ENCODE measurements at places on chromosomes 4 and X. TPM values are rescaled to one million over a fixed set of nuclear protein-coding genes. Genes with fewer than 3 reads are reported as not detected.

- H3K27me3 ChIP-seq, result no peaks in the 10 kb centered on the region
- H3K4me1 ChIP-seq, result no peaks in the 10 kb centered on the region
- no peak for DNase-seq
- H3K27ac ChIP-seq, result no peak overlapping the region
- no peaks in the 10 kb centered on the region for H3K36me3 ChIP-seq
- H3K4me3 ChIP-seq, result no peak overlapping the region
These were observed 365.5 kb downstream of the GBA3 start for GRCh38 chr4:23058165-23058776.

DNA sequence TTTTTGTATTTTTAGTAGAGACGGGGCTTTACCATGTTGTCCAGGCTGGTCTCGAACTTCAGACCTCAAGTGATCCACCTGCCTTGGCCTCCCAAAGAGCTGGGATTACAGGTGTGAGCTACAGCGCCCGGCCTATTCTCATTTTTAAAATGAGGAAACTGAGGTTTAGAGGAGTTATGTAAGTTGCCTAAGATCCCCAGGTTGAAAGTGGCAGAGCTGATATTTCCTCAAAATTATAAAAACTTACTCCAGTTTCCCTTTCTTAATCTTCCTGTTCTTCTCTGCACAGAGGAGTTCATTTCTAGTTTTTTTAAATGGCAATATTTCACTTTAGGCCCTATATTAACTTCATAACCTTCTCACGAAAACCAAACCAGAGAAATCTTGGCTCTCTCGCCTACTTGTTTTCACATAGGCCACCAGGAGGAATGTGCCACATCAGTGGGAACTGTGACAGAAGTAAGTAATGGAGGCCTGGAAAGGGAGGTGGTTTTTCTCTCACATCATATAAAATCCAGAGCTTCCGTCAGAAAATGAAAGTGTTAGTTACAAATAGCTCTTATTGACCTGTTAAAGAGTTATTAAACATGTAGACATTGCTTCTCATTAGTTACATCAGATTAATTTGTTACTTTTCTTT is 16.1 kb upstream of the RS1 start:
- H3K4me3 ChIP-seq, result no peak overlapping the region
- H3K4me1 ChIP-seq, result no peaks in the 10 kb centered on the region
- no peaks in the 10 kb centered on the region for H3K36me3 ChIP-seq
- H3K27me3 ChIP-seq, result no peaks in the 10 kb centered on the region
- no peak for DNase-seq
- no peak overlapping the region for H3K27ac ChIP-seq

DNA sequence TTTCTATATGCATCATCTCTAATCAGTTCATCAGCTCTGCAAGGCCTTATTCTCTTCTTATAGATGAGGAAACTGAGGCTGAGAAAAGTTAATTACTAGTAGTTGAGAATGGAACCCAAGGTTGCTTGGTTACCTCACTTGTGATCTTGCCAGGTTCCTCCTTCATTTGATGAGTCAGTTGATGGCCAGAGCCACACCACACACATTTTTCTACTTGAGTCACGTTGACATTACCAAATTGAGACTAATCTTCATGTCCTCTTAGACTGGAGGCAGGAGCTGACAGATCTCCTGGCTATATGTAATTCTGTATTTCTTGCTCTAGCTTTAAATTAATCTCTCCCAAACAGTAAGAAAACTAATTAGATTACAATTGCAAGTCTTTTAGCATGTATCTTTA is 428.4 kb downstream of the AFF2 start:
- no peaks in the 10 kb centered on the region for H3K4me1 ChIP-seq
- H3K27me3 ChIP-seq, result no peaks in the 10 kb centered on the region
- H3K36me3 ChIP-seq, result no peaks in the 10 kb centered on the region
- H3K27ac ChIP-seq, result no peak overlapping the region
- no peak overlapping the region for H3K4me3 ChIP-seq

DNA sequence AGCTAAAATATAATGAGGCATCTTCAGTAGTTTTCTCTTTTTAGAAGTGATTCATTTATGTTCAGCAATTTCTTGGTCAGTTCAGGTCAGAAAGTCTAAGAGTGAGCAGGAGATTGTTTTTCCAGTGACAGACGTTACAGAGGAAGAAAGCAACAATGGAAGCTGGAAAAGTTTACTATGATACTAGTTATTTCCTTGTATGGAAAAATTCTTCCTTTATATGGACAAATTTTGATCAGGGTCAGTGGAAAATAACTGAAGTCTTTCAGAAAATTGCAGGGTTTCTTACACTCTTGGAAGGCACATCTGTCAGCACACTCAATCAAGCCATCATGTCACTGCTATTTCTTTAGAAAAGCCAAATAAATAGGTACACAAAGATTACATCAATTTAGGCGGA is 1120.7 kb downstream of the FAT4 start:
- DNase-seq, result no peak
- no peaks in the 10 kb centered on the region for H3K36me3 ChIP-seq

DNA sequence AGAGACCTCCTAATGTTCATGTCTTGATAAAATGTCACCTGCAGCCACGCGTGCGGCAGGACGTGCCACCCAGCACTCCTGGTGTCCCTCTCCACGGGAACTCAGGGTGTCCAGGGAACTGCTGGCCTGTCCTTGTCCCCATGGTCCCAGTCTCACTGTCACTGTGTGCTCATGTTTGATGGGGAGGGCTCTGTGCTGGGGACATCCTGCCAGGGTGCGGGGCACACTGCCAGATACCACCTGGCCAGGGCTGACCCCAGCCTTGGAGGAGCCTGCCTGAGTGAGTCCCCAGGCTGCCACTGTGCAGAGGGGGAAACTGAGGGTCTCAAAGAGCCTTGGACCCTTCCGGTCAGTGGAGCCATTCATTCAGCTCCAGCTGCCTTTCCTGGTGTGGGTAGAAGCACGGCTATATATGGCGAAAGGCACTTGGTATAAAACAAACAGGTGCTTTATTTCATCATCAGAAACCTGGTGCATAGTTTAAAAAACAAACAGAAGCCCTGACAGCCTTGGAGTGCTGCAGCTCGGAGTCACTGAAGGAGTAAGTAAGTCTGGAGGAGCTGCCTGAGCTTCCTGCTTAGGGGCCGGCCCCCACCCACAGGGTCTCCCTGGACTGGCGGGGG is 33.0 kb downstream of the NOP14 start:
- DNase-seq, result peak; percentile 12
- H3K27ac ChIP-seq, result peak overlapping the region; percentile 94
- no peak overlapping the region for H3K4me3 ChIP-seq
- H3K27me3 ChIP-seq, result no peaks in the 10 kb centered on the region
- H3K4me1 ChIP-seq, result peaks cover 9% of the 10 kb centered on the region

GRCh38 chrX:23387550-23388184 is 53.0 kb downstream of the PTCHD1 start:
- no peaks in the 10 kb centered on the region for H3K36me3 ChIP-seq
- DNase-seq, result no peak
- H3K27me3 ChIP-seq, result no peaks in the 10 kb centered on the region

DNA sequence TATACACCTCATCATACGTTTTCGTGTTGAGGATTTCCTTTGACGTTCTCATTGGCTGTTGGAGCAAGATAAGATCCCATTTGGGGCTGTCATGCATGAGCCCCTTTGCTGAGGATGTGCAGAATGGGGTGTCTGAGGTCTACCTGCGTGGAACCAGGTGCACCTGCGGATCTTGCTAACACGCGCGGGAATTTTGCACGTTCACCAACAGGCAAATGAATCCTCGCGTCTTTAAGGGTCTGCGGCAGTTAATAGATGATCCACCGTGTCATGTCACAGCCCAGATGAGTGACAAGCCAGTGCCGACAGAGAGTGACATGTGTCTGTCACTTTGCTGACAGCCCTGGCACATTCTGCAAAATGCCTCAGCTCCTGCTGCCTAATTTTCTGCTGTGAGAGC is 56.3 kb upstream of the SHOX start:
- H3K27me3 ChIP-seq, result no peaks in the 10 kb centered on the region
- no peaks in the 10 kb centered on the region for H3K36me3 ChIP-seq
- H3K4me3 ChIP-seq, result no peak overlapping the region
- DNase-seq, result no peak
- H3K4me1 ChIP-seq, result no peaks in the 10 kb centered on the region

DNA sequence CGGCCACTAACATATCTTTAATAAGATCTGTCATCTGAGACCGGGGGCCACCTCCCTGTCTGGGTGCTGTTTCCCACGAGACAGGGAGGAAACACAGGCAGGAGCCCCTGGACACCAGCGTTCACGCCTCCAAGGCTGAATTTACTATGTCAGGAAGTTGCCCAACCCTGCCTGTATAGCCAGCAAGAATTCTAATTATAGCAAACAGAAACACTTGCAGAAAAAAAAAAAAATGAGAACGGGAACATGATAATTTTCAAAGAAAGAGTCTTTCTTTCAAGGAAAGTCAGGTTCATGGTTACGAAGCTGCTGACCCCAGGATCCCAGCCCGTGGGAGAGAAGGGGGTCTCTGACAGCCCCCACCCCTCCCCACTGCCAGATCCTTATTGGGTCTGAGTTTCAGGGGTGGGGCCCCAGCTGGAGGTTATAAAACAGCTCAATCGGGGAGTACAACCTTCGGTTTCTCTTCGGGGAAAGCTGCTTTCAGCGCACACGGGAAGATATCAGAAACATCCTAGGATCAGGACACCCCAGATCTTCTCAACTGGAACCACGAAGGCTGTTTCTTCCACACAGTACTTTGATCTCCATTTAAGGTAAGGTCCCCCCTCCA is at the start of gene IL3RA:
IL3RA (plus strand) TSS at position 455 of the 613 bp plus-strand sequence. CDS start 4,981 bp downstream, outside the sequence.
- H3K36me3 ChIP-seq, result no peaks in the 10 kb centered on the region
- peak; percentile 32 for DNase-seq
- H3K27ac ChIP-seq, result peak within 1 kb of the TSS; percentile 67
- no peaks in the 10 kb centered on the region for H3K4me1 ChIP-seq
- peak within 1 kb of the TSS; percentile 33 for H3K4me3 ChIP-seq

- no peak overlapping the region for H3K4me3 ChIP-seq
- H3K36me3 ChIP-seq, result no peaks in the 10 kb centered on the region
- no peak for DNase-seq
- no peak overlapping the region for H3K27ac ChIP-seq
- no peaks in the 10 kb centered on the region for H3K27me3 ChIP-seq
- no peaks in the 10 kb centered on the region for H3K4me1 ChIP-seq
These were observed 45.0 kb upstream of the RAB40AL start for GRCh38 chrX:102892103-102892502.

DNA sequence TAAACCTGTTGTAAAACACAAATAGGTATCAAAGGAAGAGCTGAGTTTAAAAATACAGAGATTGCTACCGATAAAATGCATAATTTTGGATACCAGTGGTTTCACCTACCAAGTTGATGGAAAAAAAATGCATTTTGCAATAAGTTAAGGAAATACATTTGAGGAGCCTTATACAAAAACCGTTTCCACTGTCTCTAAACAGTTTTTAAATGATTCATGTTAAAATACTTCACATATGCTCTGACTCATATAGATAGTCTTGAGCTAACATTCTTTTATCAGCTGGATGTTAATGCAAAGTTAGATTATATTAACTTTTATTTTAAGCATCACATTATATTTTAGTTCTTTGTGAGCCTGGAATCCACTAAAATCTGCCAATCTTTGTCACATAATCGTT is 50.6 kb upstream of the ANKRD17 start:
- DNase-seq, result no peak
- H3K4me3 ChIP-seq, result no peak overlapping the region
- H3K4me1 ChIP-seq, result no peaks in the 10 kb centered on the region
- H3K27ac ChIP-seq, result no peak overlapping the region

DNA sequence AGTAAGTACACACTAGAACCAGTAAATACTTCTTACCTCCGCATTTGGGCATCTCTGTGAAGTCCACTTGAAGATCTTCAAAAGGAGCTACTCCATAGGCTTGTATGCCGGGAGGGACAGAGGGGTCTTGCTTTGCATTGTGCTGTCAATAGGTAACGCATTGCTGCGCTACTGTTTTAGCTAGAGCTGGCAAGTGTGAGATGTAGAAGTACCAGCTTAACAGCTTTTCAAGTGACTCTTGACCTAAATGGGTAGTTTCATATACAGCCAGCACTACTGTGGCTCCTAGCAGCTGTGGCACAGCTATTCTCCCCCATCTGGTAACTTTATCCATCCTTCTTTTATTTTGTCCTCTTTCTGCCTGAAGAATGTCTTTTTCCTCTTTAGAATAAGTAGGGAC is 205.3 kb upstream of the KLF8 start:
- no peak for DNase-seq
- H3K27me3 ChIP-seq, result no peaks in the 10 kb centered on the region
- no peaks in the 10 kb centered on the region for H3K4me1 ChIP-seq
- H3K36me3 ChIP-seq, result no peaks in the 10 kb centered on the region
- H3K27ac ChIP-seq, result no peak overlapping the region

- H3K36me3 ChIP-seq, result no peaks in the 10 kb centered on the region
- H3K4me3 ChIP-seq, result no peak overlapping the region
- H3K4me1 ChIP-seq, result no peaks in the 10 kb centered on the region
These were observed 245.9 kb downstream of the HS3ST1 start for GRCh38 chr4:11182586-11183355.

DNA sequence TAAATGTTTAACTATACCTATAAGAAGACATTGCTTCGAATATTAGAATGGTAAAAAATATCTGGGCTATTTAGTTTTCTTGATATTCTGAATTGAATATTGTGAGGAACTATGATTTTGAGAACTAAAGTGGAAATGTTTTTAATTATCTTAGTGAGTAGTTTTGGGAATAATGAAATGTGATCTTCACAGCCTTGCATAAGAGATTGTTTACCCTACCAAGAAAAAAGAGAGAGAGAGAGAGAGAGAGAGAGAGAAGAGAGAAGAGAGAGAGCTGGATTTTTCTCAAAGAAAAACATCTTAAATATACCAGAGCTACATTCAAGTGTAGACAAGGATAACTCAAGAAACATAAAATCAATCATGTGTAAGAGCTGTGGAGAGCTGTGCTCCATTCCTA is 148.7 kb upstream of the MAD2L1 start:
- no peak for DNase-seq
- H3K36me3 ChIP-seq, result no peaks in the 10 kb centered on the region
- no peaks in the 10 kb centered on the region for H3K27me3 ChIP-seq
- H3K4me3 ChIP-seq, result no peak overlapping the region
- H3K27ac ChIP-seq, result no peak overlapping the region
- no peaks in the 10 kb centered on the region for H3K4me1 ChIP-seq

DNA sequence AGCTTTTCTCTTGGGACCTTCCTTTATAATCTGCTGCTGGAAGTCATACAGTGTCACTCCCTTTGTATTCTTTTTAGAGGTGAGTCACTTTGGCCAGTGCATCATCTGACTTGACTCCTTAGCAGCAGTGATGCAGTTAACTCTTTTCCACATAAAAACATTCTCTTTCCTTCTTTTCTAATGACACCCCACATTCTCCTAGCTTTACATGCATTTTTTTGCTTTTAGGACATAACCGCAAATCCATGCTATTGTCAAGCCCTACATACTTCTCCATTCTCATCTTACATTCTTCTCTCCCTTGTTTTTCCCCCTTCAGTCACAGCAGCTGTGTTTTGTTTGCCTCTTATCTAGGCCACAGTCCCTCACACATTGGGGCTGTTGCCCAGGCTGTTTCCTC is 55.1 kb downstream of the ZNF330 start:
- no peaks in the 10 kb centered on the region for H3K36me3 ChIP-seq
- no peaks in the 10 kb centered on the region for H3K4me1 ChIP-seq
- DNase-seq, result no peak
- H3K27ac ChIP-seq, result no peak overlapping the region
- H3K27me3 ChIP-seq, result no peaks in the 10 kb centered on the region
- H3K4me3 ChIP-seq, result no peak overlapping the region

Gene NR3C2
- 9.5 TPM for total RNA-seq

Gene FAM199X
- total RNA-seq, result 16.6 TPM

Gene RHOH
- total RNA-seq, result not detected

Gene SSX1
- total RNA-seq, result not detected
